ENCODE measurements at places on chromosomes 11 and 22. TPM values are rescaled to one million over a fixed set of nuclear protein-coding genes. Genes with fewer than 3 reads are reported as not detected.

DNA sequence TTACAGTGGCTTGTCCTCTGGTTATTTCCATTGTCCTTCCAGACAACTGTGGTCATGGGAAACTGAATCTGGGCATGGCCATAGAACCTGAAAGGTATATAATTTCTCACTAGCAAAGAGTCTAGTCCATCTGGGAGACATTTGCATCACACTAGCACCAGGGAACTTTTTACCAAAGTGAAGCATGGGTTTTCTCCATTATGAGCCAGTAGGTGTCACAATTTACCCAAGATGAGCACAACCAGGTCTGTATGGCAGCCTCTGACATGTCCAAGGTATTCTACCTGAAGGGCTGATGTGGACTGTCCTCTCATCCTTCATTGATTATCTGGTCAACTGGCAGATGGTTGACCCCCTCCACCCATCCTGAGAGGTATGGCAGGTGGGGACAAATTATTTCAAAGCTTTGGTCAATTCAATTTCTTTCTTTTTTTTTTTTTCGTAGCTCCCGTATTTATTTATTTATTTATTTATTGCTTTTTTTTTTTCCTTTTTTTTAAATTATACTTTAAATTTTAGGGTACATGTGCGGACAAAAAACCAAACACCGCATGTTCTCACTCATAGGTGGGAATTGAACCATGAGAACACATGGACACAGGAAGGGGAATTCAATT is 425.9 kb downstream of the TMEM135 start:
- no peak for DNase-seq

Gene TSSK2
- total RNA-seq, result not detected

Gene IL17REL
- not detected for total RNA-seq

DNA sequence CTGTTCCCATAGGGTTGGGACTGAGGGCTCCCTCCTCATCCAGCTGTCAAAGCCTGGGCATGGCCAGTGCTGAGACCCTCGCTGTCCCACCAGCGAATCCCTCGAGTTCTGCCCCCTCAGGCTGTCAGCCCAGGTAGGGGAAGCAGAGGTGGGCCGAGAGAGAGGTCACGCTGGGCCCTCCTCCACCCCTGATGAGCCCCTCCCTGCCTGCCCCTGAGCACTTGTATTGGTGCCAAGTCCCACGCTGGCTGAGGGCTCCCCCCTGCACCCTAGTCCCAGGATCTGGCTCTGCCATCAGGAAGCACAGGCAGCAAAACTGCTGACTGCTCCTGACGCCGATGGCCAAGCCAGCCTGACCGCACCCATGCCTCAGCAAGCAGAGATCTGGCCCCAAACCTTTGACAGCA is 3.3 kb downstream of the PRR33 start:
- DNase-seq, result no peak

Gene SMTNL1
- not detected for total RNA-seq

DNA sequence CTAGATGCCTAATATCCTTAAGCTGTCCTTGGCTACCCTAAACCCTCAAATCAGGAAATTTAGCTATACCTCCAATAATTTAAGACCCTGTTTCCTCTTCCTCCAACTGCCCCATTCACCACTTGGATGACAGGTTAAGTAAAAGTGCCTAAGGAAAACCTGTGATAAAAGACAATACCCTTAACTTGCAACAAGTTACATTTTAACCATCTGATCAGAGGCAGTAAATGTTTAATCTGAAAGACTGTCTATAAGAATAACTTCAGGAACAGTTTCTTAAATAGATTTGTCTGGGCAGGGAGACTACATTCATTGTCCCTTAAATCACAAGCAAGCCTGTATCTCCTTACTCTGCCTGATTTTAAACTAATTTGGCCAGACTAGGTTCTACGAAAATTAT is 129.1 kb downstream of the APOL5 start:
- no peak for DNase-seq

Gene OR5B21
- not detected for total RNA-seq

Gene FGF3
- not detected for total RNA-seq

DNA sequence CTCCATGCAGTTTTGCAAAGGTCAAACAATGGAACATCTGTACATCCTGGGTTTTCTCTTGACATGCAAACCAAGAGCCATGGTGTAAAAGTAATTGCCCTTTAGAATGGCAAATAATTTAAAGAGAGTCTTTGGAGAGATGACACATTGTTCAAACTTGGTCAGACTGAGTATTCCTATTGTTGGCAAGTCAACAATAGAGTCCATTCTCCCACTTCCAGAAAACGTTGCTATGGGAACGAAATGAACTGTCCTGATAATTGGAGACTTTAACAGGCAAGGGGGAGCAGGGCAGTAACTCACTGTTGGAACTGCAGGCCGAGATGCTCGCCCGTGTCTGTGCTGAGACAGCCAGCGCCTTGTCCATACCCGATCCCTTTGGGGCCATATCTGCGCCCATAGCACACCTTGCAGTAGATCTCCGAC is 13.9 kb downstream of the CSRP3 start:
- DNase-seq, result no peak

DNA sequence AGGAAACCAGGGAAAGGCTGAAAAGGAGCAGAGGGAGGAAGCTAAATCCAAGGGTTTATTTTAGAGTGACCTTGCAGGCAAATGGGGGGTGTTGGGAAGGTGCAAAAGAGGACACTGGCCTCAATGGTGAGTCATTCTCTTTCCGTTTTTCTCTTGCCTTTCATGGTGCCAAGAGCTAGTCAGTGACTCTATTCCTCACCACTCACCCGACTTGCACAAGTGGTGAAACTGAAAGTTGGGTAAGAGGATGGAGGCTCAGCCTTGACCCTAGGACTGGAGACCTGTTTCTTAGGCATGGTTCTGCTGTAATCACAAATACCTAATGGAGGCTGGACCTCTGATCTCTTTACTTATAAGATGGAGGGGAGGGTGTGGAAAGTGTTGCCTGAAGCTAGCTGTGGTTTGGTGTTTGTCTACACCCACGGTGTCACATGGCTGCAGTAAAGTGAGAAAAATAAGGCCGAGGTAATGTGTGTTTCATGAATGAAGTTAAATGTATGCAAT is 67.3 kb upstream of the CREB3L1 start:
- DNase-seq, result no peak

Gene GRIA4
- not detected for total RNA-seq

DNA sequence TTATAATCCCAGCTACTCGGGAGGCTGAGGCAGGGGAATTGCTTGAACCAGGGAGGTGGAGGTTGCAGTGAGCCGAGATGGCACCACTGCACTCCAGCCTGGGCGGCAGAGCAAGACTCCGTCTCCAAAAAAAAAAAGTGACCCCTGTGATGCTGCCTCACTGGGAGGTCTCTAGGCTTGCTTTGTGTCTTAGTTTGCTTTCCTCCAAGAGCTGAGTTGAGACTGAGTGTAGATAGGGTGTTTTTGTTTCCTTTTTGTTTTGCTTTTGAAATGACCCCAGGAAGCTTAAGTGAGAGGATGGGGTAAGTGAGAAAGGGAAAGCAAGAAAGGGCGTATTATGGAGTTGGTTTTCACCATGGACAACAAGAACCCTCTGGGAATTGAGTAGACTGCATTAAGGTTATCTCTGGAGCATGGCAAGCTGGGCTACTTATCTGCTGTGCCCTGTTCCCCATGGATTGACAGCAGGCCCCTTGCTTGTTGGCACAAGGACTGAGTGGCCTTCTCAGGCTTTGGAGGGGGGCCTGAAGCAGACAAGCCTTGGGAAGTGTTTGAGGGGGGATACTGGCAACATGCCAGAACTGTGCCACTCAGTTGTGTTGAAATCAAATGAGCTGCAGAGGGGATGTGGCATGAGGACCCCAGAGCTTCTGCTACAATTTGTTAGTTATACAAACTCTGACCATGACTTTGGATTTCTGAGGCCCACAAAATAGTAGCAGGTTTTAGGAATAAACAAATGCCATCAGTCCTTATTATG is 300.6 kb upstream of the C11orf87 start:
- DNase-seq, result no peak

GRCh38 chr11:10600570-10601248 is 32.2 kb upstream of the LYVE1 start:
- no peak for DNase-seq

- DNase-seq, result no peak
Observed at GRCh38 chr11:86335131-86335767, 33.2 kb downstream of the HIKESHI start.

DNA sequence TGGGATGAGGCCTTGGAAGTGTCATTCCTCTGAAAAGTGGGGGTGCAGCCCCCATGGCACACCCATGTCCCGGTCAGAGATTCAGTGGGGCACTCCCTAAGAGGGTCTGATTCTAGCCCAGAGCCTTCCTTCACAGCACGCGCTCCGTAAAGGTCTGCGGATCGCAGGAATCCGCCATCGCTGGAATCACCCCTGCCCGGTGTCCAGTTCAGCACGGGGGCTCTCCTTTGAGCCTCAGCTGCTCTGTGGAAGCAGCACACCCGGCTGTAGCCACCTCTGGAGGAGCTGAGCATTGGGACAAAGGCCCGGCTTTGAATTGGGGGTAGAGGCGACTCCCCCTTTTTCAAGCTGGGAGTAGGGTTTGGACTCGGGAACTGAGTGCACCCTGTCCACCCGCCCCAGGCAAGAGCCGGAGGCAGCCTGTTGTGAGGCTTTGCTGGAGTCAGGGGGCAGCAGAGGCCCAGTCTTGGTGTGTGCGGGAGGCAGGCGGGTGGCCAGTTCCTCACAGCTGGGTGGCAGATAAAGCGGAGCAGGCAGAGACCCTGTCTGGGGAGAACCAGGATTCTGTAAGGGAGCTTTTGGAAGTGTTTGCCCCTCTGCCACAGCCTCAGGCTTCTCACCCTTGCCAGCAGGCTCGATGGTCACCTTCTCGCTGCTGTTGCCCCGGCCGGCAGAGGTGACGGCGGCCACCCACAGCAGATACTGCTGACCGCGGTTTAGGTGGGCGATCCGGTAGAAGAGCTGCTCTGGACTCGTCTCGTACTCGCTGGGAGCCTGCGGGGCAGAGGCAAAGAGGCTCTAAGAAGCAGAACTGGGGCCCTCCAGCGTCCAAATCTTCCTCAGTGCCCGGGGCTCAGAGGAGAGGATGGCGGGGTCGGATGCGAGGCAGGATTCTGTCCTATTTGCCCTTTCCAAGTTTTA is 115.9 kb downstream of the CEP164 start:
- peak; percentile 56 for DNase-seq

GRCh38 chr22:35430897-35431322 is 31.0 kb downstream of the MCM5 start:
- peak; percentile 89 for DNase-seq

Gene ZNF215
- total RNA-seq, result 0.77 TPM

- no peak for DNase-seq
Observed at GRCh38 chr11:62860835-62861563, 19.7 kb upstream of the SLC3A2 start.

GRCh38 chr11:68392822-68393221 is 67.7 kb upstream of the PPP6R3 start:
- DNase-seq, result no peak

- no peak for DNase-seq
Observed at GRCh38 chr22:32574958-32575910, 100.6 kb downstream of the FBXO7 start.

- no peak for DNase-seq
Observed at GRCh38 chr11:4467811-4468606, 14.4 kb upstream of the OR52K1 start.

- no peak for DNase-seq
Observed at GRCh38 chr11:2264366-2265053, 5.9 kb downstream of the ASCL2 start.

Gene DDX6
- 134 TPM for total RNA-seq

GRCh38 chr22:48900626-48901025 is 927.0 kb downstream of the BRD1 start:
- DNase-seq, result no peak

Gene ADAMTS8
- 0.85 TPM for total RNA-seq

DNA sequence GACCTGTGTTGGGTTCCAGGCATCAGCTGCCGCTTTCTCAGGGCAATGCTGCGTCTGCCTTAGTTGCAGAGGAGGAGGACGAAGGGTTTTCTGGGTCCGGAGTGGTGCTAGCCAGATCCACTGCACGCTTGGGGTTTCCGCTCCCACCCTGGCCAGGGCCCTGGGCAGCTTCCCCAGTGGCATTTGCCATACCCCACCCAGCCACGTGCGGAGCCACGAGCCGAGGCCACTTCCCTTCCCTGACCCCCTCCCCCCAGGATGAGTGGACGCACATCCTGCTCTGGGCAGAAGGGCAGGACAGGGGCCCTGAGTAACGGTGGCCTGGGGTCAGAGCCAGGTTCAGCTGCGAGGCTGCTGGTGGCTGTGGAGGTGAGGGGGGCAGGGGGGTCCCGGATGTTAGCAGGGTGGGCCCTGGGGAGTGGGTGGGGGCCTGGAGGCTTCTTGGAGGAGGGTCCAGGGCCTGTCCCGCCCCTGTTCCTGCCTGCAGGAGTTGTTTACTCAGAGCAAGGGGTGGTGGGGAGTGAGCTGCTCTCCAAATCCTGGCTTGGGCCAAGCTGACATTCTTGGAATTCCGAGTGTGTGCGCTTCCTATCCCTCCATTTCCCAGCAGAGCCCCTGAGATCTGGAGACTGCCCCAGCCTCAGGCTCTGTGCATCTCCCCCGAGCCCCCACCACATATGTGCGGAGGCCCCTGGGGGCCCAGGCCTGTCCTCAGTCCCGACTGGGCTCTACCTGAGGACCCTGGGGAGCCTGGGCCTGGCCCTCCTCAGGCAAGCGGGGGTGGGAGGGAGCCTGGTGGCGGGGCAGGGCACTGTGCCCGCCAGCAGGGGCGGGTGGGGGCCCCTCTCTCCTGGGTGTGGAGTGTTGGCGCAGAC is 1.4 kb downstream of the TSPAN4 start:
- DNase-seq, result peak; percentile 92

Gene CDC42EP1
- total RNA-seq, result 17.7 TPM

DNA sequence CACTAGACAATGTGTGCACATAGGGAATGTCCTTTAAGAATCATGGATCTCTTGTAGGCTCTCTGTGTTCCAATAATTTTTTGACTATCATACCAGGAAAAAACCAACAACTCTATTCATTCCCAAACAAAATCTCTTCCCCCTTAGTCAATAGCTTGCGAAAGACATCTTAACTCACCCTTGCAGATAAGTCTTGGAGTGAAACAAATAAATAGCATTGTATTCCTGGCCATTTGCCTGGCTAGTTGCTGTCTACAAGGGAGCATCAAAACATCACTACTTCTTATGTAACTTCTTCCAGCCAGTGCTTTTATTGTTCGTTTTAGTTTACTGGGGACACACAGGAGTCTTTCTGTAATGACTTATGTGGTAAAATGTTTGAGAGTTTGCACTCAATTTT is 29.4 kb downstream of the SCN3B start:
- no peak for DNase-seq

- no peak for DNase-seq
Observed at GRCh38 chr22:35601743-35602615, 15.2 kb downstream of the MB start.

- DNase-seq, result no peak
Observed at GRCh38 chr11:134794192-134794591, 382.1 kb upstream of the B3GAT1 start.
